Lower leg skin (tissue), 4 donors: ENCODE measurements at places on chromosomes 13 and 19.
A peak's percentile ranks its signal among the peaks of the same experiment; 100 is the strongest.

DNA sequence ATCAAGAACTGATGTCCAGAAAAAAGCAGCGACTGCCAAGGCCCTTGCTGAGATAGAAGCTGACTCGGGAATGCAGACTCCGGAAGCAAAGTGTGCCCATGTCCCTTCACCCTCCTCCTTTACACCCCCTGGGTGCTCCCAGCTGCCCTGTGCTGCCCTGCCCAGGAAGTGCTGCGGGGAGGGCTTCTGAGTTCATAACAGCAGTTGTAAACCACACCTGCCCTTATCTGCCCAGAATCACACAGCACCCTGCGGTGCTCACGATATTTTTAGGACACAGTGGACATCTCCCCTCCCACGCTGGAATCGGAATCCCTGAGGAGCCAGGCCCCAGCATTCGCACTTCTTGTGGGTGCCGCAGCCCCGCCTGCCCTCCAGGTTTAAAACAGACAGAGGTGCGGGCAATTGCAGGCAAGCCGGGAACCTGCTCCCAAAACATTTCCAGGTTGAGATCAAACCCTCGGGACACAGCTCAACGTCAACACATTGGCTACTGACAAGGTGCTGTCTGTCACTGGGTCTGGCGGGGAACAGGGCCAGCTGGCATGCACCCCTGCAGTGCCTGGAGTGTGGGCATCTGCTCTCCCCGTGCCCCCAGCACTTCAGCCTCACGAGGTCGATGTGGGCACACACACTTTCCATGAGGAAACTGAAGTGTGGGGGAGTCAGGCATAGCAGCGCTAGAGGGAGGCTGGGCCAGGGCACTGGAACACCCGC lies 36.8 kb downstream of the RAB20 start:
- DNase-seq = no peak

GRCh38 chr13:112943309-112944125 lies 25.5 kb upstream of the MCF2L start:
- no peak for DNase-seq

DNA sequence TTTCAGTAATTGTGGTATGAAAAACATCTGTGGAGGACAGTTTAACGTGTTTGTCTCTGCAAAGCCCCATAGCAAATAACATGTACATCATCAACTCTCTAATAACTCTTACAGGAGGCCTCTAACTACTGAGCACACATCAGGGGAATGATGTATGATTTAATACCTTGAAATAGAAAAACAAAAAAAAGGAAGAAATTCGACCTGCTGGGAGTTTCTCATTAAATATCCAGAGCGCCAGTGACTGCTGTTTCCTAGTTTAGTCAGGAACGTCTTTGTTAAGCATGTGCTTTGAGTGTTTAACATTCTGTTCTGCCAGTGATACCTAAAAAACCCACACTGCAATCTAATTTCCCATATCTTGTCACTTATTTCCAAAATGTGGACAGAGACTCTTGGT lies 235.4 kb downstream of the PCDH20 start:
- DNase-seq = no peak

DNA sequence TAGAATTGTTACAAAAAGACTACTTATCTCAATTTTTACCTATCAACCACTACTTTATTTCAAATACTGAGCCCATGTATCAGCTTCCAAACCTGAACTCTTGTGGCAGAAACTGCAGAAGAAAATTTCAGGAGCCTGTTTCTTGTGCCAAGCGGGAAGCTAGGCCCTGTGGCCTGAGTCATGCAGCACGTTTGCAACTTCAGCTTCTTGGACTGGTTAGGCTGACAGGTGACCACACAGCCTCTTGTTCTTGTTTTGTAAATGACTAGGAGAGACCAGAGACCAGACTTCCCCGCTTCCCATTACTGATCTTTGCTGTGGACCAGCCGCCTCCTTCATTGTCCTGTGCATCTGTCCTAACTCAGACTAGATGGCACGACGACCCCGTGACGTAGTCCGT lies 3.4 kb upstream of the LAMP1 start:
- DNase-seq = no peak

DNA sequence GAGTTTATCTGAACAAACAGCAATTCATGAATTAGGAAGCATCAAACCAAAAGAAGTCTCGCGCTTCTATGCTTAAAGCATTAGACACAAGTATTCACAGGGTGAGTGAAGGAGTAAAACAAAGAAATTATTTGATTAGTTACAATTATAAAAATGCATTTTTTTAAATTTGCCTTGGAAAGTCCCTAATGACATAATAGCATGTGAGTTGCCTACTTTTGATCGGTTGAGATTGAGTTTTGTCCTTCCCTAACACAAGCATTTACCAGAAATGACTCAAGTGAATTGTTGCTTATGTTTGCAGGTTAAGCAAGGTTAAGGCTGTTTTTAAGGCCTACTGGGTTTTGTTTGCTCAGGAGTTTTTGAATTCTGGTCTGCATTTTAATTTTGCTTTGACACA lies 389 bp upstream of the ZNF649 start:
- DNase-seq = no peak

GRCh38 chr13:74300162-74300561 lies 166.0 kb upstream of the KLF12 start:
- DNase-seq = no peak

DNA sequence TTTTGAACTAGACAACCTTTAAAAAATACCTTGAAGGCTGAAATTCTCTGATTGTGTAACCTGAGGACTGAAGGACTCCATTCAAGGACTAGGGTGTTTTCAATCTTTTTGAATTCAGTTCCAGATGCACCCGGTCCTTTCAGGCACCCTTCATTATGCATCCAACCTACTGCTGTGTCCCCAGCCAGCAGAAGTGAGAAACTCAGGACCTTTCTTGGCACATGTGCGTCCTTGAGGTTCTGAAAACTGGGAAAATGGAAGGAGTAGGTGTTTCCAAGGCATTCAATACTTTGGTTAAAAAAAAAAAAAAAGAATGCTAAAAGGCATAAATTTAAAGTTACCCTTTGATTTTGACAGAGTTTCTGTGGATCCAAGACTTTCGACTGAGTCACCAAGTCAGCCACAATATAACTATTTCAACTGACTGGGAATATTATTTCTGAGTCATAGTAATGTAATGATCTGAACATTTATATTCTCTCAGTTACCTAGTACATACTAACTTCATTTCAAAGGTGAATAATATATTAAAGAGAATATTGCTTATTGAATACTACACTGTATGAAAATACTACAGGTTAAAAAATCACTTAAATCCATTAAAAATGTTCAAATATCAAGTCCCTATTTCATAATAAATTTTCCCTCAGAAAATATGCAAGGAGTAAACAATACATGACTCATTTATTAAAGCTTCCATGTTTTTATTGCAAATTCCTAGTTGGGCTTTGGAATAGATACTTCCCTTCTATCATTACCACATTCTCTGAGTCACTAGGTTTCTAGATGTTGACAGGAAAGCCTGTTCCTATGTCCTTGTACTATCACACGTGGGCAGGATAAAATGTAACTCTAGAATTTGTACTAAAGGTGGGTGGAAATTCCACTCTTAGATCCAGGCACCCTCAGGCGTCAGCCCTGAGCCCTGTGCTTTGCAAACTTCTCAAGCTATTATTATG lies 2.4 kb upstream of the ITGBL1 start:
- no peak for DNase-seq

GRCh38 chr13:59570204-59570603 lies 593.5 kb downstream of the DIAPH3 start:
- DNase-seq = no peak

DNA sequence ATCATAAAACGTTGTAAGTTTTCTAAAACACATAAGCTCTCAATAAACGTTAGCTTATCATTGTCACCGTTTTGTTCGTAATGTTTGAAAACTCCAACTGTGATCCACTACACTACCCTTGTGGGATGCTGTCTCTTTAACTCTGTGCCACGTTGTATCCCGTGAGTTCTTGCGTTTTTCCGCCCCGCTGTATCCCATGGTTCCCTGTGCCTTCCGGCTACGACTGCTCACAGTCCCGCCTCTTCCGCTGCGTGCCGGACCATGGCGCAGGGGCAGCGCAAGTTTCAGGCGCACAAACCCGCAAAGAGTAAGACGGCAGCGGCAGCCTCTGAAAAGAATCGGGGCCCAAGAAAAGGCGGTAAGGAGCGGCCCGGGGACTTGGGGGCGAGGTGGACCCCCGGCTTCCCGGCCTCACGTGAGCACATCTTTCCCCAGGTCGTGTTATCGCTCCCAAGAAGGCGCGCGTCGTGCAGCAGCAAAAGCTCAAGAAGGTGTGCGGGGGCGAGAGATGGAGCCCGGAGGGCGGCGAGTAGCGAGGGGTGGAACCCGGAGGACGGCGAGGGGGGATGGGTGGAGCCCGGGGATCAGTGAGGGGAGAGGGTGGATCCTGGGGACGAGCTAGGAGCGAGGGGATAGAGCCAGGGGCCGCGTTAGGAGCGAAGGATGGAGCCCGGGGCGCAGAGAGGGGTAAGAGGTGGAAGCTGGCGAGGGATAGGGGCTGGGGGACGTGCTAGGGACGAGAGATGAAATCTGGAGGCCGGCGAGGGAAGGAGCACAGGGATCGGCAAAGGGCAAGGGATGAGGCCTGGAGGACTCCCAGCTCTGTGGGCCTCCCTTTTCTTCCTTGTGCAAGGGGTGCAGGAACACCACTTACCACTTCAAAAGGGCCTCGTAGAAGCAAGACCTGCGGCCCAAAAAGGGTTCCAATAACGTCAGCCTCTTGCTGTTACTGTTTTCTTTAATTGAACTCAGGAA lies at the start of gene C19orf53:
Gene C19orf53 (plus strand): TSS at position 240 of the 975 bp plus-strand sequence. CDS start 22 bp downstream, at position 262.
- DNase-seq = peak; percentile 97

DNA sequence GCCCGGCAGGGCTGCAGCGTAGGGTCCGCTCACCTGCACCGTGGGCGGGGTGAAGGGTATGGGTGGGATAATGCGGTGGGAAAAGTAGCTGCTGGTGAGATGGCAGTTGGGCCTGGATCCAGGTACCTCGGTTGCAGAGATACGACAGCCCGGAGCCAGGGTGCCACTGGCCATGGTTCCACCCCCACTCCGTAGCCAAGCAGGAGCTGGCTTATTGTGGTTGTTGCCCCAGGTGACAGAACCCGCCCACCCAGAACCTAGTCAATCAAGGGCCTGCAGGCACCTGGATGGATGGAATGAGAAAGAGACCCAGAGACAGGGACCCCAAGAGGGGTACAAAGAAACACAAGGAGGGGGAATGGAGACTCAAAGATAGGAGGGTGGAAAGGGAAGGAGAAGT lies 3.5 kb upstream of the LHB start:
- DNase-seq = no peak

- no peak for DNase-seq
Measured at GRCh38 chr13:46179969-46180763, 1.8 kb downstream of the LCP1 start.

DNA sequence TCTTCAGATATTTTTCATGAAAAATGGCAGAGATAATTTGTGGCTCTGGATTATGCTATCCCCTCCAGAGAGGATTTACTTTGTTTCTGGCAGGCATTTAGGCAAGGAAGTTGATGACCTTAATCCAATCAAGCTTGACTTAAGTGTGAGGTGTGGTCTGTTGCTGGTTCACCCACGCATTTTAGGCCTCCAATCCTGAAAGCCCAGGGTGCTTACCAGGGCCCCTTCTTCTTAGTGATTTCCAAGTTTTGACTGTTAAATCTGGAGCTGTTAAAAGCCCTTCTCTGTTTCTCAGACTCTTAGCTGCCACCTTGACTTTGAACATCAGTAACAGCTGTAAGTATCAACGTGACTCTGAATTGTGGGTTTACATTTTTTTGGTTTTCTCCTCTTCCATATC lies 161.8 kb downstream of the DNAJC15 start:
- DNase-seq = no peak

- DNase-seq = no peak
Measured at GRCh38 chr13:57212989-57213388, 46.0 kb downstream of the PRR20E start.

DNA sequence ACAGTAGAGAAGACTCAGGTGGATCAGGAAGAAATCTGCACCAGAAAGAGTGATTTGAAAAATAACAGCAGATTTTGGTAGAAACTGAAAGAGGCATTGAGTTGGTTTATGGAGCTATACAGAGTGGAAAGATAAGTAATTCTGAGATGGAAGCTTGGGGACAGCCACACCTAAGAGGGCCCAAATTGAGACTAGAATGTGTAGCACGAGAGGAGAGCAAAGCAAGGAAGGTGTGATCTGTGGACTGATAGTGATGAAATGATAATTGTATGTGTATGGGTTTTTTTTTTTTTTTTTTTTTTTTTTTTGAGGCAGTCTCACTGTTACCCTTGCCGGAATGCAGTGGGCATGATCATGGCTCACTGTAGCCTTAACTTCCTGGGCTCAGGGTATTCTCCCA lies 16.3 kb downstream of the SAE1 start:
- no peak for DNase-seq

DNA sequence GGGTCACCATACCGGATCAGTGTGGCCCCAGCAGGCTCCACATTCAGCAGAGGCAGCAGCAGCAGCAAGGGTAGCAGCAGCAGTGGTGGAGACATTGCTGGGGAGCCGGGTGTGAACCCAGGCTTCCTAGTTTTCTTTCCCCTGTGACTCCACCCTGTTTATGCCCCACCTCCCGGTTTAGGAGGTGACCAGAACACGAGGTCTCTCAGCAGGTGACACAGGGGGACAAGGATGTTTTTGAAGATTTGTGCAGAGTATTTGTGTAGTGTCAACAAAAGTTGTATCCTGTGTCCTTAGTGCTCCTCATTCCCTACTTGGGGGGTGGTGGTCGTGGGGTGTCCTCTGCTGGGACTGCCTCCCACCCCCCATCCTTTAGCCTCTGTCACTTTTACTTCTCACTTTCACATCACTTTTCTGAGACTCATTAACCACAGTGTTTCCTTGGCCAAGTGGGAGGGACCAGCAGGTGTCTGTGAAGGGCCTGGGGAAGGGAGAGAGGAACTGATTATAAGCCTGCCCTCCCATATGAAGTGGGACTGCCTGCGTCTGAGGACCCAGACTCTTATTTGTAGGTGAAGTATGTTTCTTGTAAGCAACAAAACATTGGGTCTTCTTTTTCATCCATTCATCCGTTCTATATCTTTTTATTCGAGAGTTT lies 15.6 kb upstream of the KCNC3 start:
- no peak for DNase-seq

DNA sequence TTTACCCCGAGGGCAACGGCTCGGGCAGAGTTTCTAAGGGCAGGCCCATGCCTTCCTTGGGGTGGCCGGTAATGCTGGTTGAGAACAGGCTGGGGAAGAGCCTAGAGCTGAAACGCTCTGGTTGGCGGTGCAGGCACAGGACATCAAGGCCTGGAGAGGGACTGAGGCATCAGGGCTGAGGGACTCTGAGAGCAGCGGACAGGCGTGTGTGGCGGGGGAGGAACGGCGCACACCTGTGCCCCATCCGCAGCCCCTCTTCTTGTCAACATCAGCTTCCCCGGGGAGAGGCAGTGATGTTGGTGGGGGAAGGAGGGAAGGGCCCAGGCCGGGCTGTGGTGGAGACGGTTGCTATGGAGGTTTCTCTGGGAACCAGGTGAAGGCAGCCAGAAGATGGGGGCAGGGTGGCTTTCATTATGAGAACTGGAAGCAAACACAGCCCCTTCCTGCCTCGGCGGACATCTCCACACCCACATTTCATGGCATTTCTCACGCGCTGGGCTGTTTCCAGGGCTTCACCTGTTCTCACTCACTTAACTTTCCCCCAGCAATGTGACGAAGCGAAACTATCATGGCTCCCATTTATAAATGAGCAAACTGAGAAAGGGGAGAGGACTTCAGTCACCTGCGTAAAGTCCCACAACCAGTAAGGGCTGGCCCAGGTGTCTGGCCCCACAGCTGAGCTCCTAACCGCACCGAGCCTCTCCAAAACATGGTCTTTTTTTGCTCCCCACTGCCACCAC lies 8.2 kb upstream of the ATF5 start:
- no peak for DNase-seq
